Activated T-cell treated with anti-CD3 and anti-CD28 coated beads, Interleukin-2, amount 50 U/mL, for 72 hours (primary cell): ENCODE measurements at places on chromosomes 7 and 10.

DNA sequence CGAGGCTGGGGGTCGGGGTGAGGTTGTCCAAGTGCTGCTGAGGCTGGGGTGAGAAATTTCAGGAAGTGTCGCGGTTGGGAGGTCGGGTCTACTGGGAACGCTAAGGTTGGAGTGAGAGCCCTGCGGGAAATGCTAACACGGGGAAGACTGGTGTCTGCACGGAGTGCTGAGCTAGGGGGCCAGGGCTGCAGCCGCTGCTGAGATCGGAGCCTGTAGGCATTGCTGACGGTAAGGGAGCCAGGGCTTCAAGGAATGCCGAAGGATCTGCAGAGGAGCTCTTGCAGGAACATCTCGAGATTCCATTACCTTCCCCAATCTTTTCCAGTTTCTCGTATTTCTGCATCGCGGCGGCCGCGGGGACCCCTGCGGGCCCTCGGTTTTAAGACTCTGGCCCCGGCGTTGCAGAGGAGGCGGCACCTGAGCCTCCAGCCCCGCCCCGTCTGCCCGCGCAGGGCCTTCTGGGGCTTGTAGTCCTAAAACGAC, at the start of gene CDK5:
Gene CDK5, minus strand, starts transcription at position 392 of the 483 bp plus-strand sequence. Its CDS starts 49 bp downstream, at position 343.
- no peak for DNase-seq

DNA sequence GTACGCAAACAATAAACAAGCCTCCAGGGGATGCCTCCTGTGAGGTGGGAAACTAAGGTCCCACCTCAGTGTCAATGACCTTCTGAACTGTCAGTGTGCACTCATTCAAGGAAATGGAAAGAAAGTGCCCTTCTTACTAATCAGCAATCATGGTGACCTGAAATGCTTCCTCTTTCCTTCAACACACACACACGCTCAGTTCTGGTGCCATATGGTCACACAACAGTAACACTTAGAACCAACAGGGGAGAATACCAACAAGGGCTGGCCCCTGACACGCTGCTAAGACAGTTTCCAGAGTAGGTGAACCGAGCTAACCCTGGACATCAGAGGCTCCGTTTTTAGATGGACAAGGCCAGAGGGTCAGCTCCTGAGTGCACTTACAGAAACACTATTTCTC, 42.1 kb upstream of the EFCAB10 start:
- DNase-seq = no peak

DNA sequence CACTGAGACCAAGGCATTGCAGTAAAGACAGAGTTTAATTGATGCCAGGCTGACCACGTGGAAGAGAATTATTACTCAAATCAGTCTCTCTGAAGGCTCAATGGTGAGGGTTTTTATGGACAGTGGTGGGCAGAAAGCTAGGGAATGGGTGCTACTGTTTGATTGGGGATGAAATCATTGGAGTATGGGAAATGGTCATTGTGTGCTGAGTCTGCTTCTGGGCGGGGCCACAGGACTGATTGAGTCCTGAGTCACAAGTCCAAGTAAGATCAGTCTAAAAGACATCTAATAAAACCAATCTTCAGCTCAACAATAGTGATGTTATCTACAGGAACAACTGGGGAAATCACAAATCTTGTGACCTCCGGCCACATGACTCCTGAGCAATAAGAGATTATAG, 868.4 kb downstream of the SORCS3 start:
- DNase-seq = no peak

DNA sequence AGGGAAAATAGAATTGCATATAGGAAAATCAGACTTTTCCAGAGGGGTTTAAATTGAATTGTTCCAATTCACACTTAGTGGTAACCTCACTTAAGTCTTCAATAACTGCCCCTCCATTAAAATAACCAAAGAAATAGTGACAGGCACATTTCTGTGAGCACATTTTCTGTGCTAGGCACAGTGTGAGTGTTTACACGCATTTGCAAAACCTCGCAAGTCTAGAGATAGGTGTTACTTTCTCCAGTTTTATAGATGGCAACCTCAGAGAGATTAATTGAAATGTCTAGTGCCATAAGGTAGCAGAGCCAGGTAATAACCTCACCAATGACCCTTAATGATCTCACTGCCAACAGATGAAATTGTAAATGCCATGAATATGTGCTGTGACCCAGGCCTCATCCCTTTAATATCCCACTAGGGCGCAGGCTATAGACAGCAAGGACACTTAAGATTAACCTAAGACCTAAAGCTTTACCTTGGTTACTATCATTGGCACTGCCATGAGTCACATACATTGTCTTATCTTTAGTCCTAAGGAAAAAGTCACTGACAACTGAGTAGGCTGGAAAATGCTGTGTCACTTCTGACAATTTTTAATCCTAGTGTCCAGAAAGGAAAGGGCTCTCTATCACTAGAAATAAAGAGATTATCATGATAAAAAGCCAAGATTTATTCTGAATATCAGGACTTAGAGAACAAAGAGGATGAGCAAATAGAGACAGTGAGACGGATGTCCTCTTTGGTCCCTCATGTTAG, 187.8 kb downstream of the PPP1R17 start:
- DNase-seq = no peak

GRCh38 chr7:80635533-80635932, 2.9 kb upstream of the CD36 start:
- no peak for DNase-seq

GRCh38 chr10:110609605-110610004, 34.5 kb upstream of the RBM20 start:
- DNase-seq = no peak

- DNase-seq = no peak
These were observed 108.7 kb downstream of the DOCK1 start for GRCh38 chr10:127013691-127014473.
